ENCODE measurements at places on chromosomes 12 and 14.

DNA sequence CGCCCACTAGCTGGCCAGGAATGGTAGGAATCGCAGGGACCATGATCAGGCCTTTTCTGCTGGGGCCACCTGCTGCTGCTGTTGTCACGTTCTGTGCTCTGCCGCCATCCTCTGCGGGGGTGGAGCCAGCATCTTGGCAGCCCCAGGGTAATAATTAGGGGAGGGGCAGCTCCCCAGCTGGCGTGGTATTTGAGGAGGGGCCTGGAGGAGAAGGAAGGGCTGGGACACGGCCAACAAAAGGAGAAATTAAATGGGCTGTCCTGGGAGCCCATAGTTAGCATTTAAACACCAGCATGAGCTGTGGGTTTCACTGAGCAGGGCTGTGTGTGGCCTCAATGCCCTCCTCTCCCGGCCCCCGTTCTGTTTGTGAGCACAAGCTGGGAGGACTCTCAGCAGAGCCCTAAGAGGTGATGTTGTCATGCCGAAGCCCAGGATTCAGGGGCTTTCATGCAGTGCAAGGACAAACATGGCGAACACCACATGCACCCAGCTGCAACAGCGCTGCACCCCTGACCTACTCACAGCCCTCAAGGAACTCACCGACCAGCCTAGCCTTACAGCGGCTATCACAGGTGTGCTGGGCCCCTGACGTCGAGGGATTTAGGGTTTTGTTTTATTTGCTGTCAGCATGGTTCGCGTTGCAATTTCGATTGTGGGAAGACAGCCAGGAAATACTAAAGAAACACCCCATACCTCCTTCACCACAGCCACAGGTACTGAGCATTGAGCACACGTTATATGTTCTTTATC is 324.3 kb downstream of the CACNA1C start:
- DNase-seq: no peak

GRCh38 chr14:34931206-34931605 is 51.6 kb upstream of the SRP54 start:
- DNase-seq: no peak

DNA sequence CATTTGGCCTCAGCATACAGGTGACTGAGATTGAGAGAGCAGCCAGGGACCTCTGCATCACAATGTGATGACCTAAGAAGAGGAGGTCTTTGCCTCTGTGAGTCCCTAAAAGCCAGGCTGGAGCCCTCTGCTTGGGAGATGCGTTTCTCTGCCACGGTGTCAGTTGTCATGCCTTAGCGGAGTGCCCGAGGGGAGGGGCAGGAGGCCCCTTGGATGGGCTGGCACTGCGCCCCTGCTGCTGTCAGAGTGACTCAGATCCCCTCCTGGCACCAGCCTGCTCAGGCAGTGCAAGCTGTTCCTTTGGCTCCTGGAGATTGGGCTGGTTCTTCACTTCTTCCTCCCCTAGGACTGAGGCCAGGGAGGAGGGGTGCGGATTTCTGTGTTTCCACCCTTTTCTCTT is 64.9 kb upstream of the KCNA5 start:
- no peak for DNase-seq

- no peak for DNase-seq
Measured at GRCh38 chr12:103794309-103795213, 46.5 kb downstream of the NT5DC3 start.

DNA sequence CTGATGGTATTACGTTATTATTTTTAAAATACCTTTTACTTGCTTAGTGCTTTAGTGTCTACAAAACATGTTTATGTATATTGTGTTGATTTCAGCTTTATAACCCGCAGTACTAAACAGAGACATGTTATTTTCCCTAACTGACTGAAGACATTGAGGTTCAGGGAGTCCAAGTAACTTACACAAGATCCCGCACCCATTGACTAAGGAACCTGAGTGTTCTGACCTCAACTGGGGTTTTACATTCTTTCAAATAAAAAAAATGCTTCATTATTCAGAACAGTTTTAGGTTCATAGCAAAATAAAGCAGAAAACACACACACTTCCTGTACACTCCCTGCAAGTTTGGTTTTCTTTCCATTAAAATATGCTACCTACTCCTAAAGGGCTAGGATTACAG is 60.4 kb upstream of the METAP2 start:
- peak; percentile 11 for DNase-seq

GRCh38 chr14:38016497-38016896 is 191.2 kb upstream of the SSTR1 start:
- no peak for DNase-seq

GRCh38 chr12:78441737-78442453 is 422.7 kb upstream of the SYT1 start:
- peak; percentile 30 for DNase-seq

- DNase-seq: no peak
Measured at GRCh38 chr12:7344833-7345606, 41.1 kb downstream of the ACSM4 start.

GRCh38 chr12:44246482-44247105 is 410.7 kb downstream of the TMEM117 start:
- no peak for DNase-seq

- DNase-seq: no peak
Measured at GRCh38 chr12:87671757-87672156, 357.4 kb downstream of the C12orf50 start.

GRCh38 chr12:54658306-54659264 is 10.4 kb upstream of the DCD start:
- peak; percentile 40 for DNase-seq

DNA sequence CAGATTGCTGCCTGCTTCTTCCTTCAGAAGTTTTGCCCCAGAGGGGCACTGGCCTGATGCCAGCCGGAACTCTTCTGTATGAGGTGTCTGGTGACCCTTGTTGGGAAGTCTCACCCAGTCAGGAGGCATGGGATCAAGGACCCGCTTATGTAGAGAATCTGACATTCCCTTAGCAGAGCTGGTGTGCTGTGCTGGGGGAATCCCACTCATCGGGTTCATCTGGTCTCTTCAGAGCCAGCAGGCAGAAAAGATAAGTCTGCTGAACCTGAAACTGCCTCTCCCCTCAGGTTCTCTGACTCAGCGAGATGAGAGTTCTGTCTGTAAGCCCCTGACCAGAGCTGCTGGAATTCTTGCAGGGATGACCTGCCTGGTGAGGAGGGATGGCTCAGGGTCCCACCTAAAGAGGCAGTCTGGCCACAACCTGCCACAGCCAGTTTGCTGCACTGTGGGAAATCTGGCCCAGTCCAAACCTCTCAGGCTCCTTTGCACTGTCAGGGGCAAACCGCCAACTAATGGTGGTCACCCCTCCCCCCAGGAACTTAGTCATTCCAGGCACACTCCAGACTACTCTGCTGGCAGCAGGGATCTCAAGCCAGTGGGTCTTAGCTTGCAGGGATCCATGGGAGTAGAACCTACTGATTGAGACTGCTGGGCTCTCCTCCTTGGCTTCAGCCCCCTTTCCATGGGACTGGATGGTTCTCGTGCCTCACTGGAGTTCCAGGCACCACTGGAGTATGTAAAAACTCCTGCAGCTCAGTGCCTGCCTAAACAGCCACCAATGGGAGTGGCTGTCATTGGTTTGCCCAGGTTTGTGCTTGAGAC is 4.1 kb downstream of the CLEC2D start:
- peak; percentile 89 for DNase-seq

DNA sequence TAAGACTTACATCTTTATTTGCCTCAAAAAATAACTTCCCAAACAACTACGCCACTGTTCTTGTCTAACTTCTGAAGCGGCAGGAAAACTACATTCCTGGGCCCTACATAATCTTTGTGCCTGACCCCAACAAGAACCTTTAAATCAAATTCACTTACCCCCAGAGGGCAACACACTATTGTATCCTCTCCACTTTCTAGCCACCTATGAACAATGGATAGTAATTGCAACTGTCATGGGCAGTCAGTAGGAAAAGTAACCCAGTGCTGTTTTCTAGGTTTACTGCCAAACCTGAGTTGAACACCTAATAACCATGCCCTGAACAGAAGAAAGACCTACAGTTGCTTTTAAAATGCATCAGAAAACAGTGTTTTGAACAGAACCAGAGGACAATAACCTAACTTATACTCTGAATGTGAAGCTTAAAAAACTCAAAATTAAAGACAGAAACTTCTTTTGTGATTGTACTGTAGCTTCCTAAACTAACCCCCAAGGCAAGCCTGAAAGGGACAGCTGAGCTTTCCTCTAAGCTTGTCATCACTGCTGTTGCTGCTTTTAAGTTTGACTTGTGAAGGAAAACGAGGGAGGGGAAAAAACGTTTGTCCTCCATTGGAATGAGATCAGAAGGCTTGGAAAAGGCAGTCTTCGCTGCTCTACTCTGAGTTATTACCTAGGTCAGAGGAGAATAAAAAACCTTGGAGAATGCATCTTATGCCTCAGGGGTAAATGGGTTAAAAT is 195.7 kb downstream of the SOX5 start:
- DNase-seq: no peak

- no peak for DNase-seq
Measured at GRCh38 chr14:103068351-103069073, 11.2 kb upstream of the CDC42BPB start.

GRCh38 chr12:113130457-113131135 is 5.0 kb downstream of the RASAL1 start:
- no peak for DNase-seq

DNA sequence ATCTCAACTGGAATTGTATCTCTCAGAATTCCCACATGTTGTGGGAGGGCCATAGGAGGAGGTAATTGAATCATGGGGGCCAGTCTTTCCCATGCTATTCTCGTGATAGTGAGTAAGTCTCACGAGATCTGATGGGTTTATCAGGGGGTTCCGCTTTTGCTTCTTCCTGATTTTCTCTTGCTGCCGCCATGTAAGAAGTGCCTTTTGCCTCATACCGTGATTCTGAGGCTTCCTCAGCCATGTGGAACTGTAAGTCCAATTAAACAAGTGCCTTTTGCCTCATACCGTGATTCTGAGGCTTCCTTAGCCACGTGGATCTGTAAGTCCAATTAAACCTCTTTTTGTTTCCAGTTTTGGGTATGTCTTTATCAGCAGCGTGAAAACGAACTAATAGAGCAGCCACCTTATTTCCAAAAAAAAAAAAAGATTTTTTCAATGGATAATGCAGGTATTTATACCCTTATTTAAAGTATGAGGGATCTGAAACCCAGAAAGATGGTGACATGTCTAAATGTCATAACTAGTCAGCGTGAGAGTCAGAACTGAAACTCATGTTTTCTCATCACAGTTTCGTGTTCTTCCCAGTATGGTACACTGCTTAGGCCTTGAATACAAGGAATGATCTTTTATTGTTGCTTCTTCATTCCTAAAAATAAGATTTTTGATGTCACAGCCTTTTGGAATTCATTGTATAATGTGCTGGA is 89.6 kb downstream of the ERC1 start:
- no peak for DNase-seq

GRCh38 chr14:34059037-34059924 is 108.4 kb upstream of the EGLN3 start:
- DNase-seq: no peak

GRCh38 chr14:34258318-34258717 is 203.7 kb downstream of the SPTSSA start:
- DNase-seq: peak; percentile 98

DNA sequence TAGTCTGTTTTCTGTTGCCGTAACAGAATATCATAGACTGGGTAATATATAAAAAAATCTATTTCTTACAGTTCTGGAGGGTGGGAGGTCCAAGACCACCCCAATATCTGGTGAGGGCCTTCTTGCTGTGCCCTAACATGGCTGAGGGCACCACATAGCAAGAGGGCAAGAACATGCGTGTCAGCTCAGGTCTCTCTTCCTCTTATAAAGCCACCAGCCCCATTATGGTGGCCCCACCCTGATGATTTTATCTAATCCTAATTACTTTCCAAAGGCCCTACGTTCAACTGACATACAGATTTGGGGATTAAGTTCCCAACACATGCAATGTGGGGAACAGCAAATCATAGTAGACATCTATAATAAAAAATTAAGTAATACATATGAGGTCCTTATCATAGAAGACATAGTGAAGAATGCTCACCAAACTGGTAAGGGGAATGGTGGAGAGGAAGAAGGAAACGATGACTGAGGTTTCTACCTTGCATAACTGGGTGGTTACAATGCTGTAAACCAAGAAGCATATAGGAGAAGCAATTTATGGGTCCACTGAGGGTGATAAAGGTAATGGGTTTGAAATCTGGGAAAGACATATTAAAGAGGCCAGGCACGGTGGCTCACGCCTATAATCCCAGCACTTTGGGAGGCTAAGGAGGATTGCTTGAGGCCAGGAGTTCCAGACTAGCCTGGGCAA is 27.0 kb downstream of the BTBD7 start:
- DNase-seq: no peak

DNA sequence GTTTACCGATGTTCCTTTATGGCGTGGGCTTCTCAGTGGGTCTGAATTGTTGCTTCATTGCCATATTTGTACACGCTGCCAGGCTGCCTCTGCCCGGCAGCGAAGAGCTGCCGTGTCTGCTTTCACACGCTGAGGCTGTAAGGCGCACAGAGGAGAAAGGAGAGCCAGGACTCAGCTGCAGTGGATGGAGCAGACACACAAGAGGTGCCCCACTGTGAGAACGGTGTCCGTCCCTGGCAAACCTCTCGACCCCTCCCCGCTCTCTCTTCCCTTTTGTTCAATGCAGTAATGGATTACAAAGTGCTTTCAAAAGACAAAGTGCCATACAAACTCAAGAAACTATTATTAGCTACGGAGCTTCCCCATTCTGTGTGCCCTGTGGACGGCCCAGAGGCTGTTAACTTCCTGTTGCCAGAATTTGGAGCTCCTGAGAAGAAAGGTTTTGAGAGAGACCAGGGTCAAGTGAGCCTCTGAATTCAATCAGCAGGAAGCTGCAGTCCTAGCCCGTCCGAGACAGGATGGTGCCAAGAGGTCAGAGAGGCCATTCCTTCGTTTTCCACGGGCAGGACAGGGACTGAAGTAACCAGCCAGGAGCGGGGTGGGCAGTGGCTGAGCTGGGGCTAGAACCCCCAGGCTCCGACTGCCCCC is 15.8 kb downstream of the CCND2 start:
- no peak for DNase-seq

DNA sequence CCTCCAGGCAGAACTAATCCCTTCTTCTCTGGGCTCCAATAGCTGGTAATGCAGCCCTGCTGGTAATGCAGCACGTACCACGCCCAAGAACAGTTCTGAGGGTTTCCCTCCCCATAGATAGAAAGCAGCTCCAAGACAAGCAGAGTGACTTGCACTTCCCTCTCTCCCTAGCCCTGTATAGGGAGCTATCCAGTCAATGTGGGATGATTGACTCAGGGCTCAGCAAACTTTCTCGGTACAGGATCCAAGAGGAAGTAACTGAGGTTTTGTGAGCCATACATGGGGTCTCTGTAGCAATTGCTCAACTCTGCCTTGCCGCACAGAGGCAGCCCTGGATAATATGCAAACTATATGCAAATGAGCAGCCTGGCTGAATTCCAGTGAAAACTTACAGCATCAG is 15.5 kb upstream of the FKBP4 start:
- no peak for DNase-seq

GRCh38 chr12:108845696-108846095 is 11.7 kb downstream of the SSH1 start:
- DNase-seq: no peak

All from NCI-H226 (cell line).